Right renal pelvis (tissue), 4 donors: ENCODE measurements at places on chromosomes 3 and 15. TPM values are rescaled to one million over a fixed set of nuclear protein-coding genes. Genes with fewer than 3 reads are reported as not detected.

DNA sequence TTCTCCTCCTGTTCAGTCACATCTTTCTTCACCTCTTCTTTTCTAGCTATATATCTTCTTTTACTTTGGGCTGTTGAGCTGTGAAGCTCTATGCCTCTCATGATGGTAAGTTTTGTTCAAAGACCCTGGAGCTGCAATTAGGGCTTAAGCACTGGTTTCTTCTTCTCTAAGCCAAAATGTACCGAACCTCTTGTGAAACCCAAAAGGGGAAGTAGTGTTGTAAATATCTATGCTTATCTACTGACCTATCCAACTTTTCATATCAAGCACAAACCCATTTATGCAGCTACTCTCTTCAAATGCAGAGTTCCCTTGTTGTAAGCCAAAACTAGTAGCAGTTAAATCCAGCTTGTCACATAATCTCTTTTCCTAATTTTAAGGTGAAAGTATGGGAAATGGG is 123.6 kb upstream of the CD96 start:
- DNase-seq: no peak

GRCh38 chr3:1190569-1190968 is 97.7 kb downstream of the CNTN6 start:
- DNase-seq: no peak

DNA sequence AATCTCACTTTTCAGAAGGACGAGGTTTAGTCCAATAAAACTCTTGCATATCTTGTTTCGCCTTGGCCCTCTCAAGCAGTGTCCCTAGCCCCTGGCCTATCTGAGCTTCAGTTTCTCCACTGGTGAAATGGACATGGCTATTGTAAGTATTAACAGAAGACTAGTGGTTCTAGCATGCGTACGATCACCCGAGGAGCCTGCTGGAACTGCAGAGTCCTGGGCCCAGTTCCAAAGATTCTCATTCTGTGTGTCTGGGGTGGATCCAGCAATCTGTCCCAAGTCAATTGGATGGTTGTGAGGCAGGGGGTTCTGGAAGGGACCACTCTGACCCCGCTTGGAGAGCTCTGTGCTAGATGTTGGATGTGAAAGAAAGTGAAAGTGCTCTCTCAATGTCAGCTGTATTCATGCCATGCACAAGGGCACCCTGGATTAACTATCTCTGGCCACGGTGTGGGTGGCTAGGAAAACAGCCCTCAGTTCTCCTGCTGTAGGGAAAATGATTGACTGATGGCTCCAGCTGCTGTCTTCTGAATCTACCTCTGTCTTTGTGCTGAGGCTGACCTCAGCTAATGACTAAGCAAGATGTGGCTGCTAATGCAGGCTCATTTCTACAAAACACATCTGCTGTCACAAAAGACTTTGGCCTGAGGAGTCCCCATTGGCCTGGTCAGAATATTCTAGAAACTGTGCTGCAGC is 1.9 kb upstream of the PLA1A start:
- no peak for DNase-seq

DNA sequence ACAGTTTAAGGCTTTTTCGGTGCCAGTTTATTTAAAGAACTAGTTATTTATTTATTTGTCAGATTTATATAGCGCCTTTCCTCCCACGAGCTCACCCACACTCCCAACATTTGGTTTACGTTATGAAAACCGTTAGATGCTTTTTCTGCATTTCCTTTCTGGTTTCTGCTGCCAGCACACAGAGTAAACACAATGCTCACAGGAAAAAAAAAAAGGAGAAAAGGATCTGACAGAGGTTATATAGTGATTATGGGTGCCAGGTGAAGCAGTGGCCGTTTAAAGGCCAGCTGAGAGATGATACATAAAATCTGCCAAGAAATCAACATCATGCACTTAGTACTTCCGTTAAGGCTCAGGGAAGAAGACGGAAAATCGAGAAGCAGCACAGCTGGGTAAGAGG is 37.9 kb downstream of the ETV5 start:
- DNase-seq: no peak

DNA sequence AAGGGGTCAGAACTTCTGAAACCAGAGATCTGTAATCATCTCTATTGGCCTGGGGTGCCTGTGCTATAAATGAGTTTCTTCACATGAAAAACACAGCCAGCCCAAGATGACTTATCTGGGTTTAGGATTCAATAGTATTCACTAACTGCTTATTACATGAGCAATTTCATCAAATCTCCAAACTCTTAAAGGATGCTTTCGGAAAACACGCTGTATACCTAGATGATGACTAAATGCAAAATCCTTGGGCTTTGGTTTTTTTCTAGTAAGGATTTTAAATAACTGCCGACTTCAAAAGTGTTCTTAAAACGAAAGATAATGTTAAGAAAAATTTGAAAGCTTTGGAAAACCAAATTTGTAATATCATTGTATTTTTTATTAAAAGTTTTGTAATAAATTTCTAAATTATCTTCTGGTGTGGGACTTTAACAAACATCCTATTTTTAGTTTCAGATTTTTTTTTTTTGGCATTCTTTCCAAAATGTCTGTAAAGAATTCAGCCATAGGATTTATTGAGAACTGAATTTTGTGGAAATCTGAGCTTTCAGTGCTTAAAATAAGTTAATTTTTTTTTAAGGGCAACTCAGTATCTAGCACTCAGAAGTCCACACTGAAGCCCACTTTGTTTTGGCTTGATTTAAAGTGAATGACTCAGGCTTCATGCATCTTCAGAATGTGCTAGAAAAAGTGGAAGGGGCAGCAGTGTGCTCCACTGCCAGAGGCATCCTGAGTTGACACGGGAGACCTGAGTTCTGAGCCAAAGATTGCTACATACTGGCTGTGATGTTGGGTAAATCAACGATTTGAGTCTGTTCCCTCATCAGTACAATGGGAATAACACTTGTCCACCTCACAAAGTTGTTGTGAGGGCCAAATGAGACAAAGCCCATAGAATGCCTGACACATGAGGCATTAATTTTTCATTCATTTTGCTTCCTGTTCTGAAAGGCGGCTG is 18.7 kb downstream of the TMEM43 start:
- DNase-seq: no peak

SLC2A2 gene
- 12.5 TPM for polyA plus RNA-seq
